ENCODE measurements at places on chromosomes 3 and 15.

DNA sequence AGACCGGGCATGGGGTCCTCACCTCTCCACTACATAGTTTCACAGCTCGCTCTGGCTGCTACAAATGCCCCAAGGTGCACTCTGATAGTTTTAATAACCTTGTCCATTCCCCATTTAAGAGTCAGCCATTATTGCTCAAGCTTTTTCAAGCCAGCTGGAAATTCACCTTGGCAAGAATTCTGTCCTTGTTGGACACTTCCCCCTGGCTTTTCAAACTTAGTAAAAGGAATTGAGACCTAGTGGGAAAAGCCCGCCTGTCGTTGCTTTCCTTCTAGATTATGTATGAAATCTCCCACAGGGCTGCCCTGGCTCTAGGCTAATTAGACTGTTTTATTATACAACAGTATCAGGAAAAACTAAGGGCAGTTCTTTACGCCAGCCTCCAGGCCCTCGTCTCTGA lies 293.7 kb upstream of the GADL1 start:
- no peak for DNase-seq

GRCh38 chr3:47949979-47950378 lies 66.2 kb downstream of the MAP4 start:
- DNase-seq: no peak

GRCh38 chr15:95091444-95091843 lies 860.1 kb downstream of the MCTP2 start:
- DNase-seq: no peak

DNA sequence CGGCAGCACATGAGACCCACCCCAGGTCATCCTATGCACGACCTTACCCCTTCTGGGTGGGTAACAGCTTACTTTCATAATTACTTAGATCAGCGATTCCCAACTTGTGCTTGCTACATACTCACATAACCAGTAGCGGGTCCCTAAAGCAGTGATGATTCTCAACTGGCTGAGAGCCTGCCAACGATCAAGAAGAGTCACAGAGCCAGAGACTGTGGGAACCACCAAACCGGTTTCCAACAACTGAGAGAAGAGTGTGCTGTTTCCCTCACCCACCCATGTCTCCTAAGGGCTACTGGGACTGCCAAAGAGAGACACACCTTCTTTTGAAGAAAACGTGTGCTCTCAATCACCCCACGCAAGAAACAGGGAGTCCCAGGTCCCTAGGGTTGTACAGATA lies 12.0 kb upstream of the XXYLT1 start:
- DNase-seq: no peak

DNA sequence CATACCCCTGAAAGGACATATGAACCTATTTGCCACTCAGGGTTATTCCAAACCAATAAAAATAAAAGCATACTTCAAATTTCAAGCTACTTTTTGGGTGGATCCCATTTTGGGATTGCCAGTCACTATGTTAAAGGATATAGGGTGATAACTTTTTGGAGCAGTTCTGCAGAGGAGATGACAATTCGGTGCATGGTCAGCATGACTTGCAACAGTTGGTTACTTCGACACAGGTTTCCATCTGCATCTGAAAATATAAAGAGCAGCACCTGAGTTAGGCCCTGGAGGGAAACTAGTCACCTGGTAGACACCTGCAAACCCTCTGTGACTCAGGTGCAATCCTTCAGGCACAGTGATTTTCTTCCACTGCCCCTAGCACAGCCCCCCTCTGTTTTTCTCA lies 38.5 kb downstream of the RASGRP1 start:
- DNase-seq: no peak

- no peak for DNase-seq
These were observed 49.9 kb downstream of the KLF13 start for GRCh38 chr15:31376511-31376910.

GRCh38 chr15:59237924-59238331 lies 31.3 kb downstream of the LDHAL6B start:
- DNase-seq: no peak

GRCh38 chr15:70974004-70974832 lies 81.6 kb downstream of the LRRC49 start:
- DNase-seq: no peak

- no peak for DNase-seq
These were observed at the start of gene LMAN1L for GRCh38 chr15:74812533-74812932. Gene LMAN1L (plus strand): TSS chr15:74812835. CDS start chr15:74812855, 20 bp downstream.

GRCh38 chr15:92614301-92614700 lies 41.3 kb downstream of the FAM174B start:
- DNase-seq: no peak

Data from NCI-H748 treated with DMSO at 0.1 percent for 48 hours (cell line).